Ureter (tissue), 1 donor: ENCODE measurements at places on chromosomes 7 and 10. TPM values are rescaled to one million over a fixed set of nuclear protein-coding genes. Genes with fewer than 3 reads are reported as not detected.

FAM25C gene
- not detected for total RNA-seq

NPM3 gene
- total RNA-seq, result 45.7 TPM

DNA sequence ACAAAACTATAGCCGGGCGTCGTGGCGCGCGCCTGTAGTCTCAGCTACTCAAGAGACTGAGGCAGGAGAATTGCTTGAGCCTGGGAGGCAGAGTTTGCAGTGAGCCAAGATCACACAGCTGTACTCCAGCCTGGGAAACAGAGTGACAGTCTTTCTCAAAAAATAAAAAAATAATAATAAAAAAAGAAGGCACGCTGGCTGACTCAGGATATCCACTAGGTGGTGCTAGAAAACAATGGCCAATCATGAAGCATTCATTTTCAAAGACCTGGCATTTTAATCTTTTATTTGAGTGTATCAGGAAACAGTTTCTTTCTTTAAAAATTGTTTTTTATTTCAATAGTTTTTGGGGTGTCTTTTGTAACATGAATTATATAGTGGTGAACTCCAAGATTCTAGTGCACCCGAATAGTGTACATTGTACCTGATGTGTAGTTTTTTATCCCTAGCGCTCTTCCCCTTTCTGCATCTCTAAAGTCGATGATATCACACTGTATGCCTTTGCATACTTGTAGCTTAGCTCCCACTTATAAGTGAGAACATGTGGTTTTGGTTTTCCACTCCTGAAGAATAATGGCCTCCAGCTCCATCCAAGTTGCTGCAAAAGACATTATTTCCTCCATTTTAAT, 88.6 kb downstream of the LYZL1 start:
- no peak for DNase-seq

- DNase-seq, result no peak
Measured at GRCh38 chr10:22712956-22713852, 1.2 kb downstream of the PIP4K2A start.

DNA sequence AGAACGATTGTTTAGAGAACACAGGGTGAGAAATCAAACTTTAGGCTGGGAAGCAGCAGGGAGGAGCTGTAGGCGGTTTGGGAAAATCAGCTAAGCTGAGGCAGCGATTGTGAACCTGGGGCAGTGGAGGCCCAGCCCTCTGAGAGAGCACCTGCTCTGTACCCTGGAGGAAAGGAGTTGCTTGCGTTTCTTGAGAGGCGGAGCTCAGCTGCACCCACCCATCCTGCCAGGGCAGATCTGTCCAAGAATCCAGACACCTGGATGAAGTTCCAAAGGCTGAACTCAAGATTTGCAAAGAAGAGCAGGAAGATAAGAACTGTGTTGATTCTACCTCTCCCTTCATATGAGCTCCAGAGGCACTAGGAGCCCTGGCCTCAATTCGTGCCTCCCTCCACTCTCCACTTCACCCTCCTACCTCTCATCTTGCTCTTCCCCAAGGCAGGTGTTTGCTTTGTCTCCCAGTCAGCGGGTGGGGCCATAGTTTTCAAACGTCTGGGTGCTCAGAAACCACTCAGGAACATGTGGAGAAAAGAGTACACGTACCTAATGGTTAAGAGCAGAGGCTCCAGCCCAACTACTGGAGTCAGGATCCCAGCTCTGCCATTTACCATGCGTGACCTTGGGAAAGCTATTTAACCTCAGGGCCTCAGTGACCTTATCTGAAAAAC, 21.5 kb upstream of the TMEM213 start:
- DNase-seq, result no peak

DNA sequence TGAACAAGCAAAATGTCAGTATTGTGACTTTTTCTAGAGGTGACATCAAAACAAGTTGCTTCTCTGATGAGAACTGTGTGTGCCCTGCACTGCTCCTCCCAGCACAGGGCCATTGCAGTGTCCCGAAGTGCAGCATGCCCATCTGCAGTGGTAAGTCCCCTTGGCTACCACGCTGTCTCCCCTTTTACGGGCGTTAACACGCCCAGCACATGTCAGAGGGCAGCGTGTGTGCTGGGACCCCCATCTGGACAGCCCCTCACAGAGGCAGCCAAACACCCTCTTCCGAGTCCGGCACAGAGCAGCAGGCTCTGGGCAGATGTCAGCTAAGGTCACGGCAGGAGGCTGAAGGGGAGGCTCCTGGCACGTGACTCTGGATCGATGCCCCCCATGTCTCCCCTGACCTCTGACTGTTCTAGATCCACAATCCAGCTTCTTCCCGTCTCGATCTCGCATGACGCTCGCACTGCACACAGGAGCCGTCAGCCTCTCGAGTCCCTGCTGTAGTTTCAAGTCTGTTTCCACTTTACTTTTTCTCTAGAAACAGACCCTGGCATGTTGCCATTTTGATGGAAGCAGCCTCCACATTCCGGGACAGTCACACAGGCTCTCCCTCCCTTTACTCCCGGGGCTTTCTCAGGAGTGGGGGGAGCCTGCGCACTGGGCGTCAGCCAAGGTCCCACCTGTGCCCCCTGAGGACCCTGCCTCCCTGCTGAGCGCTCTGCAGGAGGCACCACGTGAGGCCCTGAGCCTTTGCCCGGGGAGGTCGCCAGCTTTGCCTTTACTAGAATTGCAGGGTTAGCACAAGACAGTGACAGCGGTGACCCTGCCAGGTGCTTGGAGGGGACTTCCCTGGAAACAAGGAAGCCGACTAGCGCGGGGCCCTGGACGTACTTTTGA, 133.8 kb downstream of the TCERG1L start:
- peak; percentile 39 for DNase-seq
